Stimulated activated CD8-positive, alpha-beta memory T cell treated with anti-CD3 and anti-CD28 coated beads, Interleukin-2, amount 100 ng/mL, for 1 hour (primary cell): ENCODE measurements at places on chromosomes 13 and 19.

DNA sequence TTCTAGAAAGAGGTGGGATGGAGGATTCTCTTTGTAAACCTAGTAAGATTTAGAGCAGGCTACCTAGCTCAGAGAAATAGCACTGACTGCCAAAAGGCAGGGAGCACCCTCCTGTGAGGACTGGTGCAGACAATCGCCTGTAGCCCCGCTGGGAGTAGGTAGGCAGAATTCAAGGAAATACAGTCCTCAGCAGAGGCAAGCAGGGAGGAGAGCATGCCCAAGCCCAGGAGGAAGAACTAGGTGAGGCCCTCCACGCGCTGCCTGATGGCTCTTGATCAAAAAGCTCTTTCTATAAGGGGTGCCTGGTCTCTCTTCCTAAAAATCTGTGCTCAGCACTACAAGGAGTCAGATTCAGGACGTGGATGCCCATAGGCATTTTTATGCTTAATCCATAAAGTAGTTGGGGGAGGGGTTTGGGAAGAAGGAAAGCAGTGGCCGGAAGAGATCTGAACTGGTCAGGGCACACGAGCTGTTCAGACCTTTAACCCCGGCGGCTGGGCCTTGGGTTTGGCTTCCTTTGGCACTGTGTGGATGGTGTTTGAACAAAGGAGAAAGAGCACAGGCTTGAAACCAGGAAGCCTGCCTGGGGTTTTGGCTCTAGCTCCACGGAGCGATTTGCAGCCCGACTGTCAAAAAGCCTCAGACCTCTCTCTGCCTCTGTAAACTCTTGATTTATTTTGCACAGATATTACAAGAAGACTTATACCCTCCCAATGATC lies 320.6 kb downstream of the FOXO1 start:
- DNase-seq = no peak

DNA sequence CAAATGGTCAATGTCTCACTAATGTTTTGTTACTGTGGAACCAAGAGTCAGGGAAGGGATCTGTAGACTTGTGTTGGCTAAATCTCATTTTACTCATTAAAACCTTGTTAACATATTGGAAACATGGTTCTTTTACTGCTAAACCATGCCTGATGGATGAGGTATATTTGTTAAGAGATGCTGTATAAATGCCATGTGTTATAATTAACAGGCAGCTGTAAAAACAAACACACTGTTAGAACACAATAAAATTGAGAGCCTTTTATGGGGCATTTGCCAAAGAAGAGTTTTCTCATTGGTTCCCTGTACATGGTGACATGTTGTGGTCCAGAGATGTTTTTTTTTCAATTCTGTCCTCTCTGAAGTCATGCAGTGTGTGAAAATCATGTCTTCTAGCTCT lies 121.9 kb downstream of the ESD start:
- no peak for DNase-seq

GRCh38 chr13:25684491-25684890 lies 312.7 kb downstream of the ATP8A2 start:
- no peak for DNase-seq

DNA sequence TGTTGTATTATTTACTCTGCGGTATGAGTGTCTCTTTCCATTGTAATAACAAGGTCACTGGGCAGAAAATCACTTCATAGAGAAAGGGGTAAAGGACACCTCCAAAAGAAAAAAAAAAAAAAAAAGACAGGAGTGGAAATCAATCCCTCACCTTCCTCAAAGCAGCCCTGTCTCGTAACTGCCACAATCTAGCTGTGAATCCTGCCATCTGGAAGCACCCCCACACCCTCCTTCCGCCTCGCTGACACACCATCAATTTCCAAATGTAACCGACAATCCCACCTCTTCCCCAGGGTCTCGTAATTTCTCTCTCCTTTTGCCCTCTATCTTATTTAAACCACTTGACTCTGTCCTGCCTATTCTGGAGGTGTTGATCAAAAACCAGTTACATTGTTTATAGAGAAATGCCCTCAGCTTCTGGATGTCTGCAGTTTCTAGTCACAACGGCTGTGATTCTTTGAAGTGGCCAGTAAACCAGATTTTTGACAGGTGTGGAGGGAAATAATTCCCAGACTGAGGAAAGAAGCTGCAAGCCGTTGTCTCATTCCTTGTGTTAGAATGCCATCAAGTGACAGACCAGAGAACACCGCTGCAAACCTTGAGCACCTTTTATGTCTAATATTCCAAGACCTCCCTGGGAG lies 9.1 kb upstream of the POP4 start:
- no peak for DNase-seq

- DNase-seq = no peak
These were observed 703 bp upstream of the CILP2 start for GRCh38 chr19:19537075-19538048.
